ENCODE measurements at places on chromosomes 7 and 10. TPM values are rescaled to one million over a fixed set of nuclear protein-coding genes. Genes with fewer than 3 reads are reported as not detected.

GRCh38 chr7:130266258-130266960, at the start of gene CPA2:
Gene CPA2 (plus strand): TSS chr7:130266863. CDS start chr7:130266882, 19 bp downstream.
- no peak for DNase-seq

DNA sequence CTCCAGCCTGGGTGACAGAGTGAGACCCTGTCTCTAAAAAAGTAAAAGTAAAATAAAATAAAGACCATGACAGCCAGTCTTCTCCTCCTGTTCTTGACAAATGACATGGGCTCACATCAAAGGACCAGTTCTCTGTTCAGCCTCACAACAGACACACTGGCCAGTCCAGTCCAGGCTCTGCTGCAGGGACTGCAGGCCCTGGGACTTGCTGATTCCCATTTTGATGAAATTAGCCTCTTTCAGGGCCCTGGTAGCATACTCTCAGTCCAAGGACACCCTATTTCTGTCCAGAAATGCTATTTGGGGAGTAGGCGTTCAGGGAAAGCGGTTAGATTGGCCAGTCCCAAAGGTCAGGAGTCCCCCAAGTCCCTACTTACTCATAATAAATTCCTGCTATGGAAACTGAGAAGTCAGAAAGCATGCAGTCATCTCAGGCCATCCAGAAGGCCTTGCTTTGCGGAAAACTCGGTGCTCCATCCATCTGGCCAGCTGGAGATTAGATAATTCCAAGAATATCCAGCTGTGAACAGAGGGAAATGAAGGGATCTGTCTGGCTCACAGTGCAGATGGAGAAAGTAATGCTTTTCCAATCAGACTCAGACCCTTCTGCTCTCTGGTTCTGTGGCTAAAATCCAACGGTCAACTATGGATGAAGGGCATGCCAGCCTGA, 74.4 kb downstream of the RAB11FIP2 start:
- DNase-seq: no peak

DNA sequence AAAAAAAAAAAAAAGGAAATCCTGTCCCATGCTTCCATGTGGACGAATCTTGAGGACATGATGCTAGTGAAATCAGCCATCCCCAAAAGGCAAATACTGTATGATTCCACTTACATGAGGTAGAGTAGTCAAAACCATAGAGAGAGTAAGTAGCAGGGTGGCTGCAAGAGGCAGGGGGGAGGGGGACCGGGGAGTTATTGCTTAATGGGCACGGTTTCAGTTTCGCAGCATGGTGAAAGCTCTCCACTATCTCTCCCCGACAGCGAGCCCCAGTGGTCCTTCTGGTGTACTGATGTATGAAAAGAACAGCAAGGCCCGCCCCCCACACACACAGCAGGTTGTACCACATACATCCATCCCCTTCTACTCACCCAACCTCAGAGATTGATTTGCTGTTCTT, 32.8 kb downstream of the NOD1 start:
- DNase-seq: peak; percentile 88

DNA sequence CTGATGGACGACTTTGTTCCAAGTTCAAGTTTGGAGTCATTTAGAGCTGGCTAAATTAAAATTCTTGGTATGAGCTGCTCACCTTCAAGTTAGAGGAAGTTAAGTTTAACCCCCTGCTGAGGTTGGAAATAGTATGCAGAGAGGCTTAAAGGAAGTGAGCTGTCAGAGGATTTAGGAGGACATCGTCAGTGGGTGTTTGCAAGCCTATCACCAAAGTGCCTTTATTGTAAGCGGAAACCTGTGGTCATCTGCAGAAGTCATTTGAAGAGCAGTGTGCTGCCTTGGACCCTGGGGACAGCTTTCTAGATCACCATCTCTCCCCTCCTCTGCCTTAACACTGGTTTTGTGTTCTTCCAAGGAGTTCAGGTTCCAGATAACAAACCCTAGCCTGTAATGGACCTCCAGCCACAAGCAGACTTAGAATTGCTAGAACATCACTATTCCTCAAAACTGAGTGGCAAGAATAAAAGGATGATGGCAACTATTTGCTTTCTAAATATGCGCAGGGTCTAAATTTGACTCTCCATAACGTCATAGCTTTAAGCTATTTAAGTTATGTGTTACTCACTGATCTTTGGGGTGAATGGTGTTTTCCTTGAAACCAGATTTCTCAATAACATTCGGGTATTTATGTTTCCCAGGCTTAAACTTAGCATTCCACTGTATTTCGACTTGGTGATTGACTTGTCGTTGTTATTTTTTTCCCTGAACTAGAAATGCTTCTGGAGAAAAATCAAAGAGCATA, 93.4 kb downstream of the SLC39A12 start:
- DNase-seq: no peak

Gene AMPH
- 1.7 TPM for total RNA-seq

DNA sequence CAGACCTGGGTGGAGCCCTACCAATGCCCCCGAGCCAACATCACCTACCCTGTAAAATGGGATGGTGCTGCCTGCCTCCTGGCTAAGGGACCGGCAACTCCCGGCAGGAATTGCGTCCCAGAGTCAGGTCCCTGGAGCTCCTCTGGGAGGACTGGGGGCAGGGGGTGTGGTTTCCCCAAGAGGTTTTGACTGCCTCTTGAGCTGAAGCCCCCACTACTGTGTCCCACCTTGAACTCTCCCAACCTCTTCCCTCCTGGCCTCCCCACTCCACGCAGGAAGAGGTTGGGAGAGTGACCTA, 1.3 kb downstream of the SH2B2 start:
- DNase-seq: no peak

Measured in Right ventricle myocardium superior (tissue), 1 donor.